ENCODE measurements at places on chromosomes 6 and 20. TPM values are rescaled to one million over a fixed set of nuclear protein-coding genes. Genes with fewer than 3 reads are reported as not detected.

The MUC21 gene
- total RNA-seq, result 5.2 TPM

The TXLNB gene
- total RNA-seq, result 0.52 TPM

The PSMB9 gene
- 50.2 TPM for total RNA-seq

The PTK6 gene
- 6.2 TPM for total RNA-seq

The GJA1 gene
- total RNA-seq, result 37.5 TPM

The FAM209B gene
- total RNA-seq, result not detected

The NOTCH4 gene
- total RNA-seq, result 88.2 TPM

The OPN5 gene
- total RNA-seq, result not detected

The EYS gene
- 0.46 TPM for total RNA-seq

The DYNLT2 gene
- 0.89 TPM for total RNA-seq

The FAM83D gene
- total RNA-seq, result 3.5 TPM

The RAET1L gene
- total RNA-seq, result not detected

The CCDC167 gene
- 9.7 TPM for total RNA-seq

The SLC22A2 gene
- not detected for total RNA-seq

The SPATA25 gene
- 1.4 TPM for total RNA-seq

The APOBEC2 gene
- total RNA-seq, result not detected

The ADAM33 gene
- 26.2 TPM for total RNA-seq

All from upper lobe of left lung (tissue), 6 donors.